Ammon's horn (tissue), 1 donor: ENCODE measurements at places on chromosomes 7 and 10.

DNA sequence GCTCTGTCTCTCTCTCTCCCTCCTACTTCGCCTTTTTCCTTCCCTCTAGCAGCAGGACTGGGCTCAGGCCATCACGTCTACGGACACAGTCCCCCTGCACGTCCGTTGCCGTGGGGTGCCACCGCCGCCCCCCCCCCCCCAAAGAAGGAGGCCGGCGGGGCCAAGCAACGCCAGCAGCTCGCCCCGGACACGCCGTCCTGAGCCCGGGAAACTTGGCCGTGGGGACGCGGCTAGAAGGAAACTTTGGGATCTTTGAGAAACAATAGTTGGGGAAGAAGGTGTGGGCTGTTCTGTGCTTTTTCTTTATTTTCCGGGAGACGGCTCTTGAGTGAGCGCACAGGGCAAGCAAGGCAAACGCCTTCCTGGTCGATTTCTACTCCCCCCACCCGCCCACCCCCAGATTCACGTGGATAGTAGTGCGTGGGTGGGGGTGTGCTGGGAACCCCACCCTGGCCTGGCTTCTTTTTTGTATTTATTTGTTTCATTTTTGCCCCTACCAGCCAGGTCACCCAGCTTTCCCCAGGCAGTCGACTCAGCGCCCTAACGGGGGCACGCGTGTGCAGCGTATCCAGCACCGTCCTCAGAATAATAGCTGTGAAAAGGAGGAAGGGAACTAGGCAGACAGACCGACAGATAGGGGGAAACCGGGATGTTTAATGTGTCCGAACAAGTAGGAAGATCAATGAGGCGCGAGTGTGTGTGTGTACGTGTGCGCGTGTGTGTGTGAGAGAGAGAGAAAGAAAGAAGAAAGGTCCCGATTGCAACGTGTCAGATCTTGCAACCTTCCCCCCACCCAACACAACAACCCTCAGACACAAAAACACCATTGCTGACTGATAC, 1.4 kb downstream of the MXI1 start:
- DNase-seq = peak; percentile 80

- no peak for DNase-seq
These were observed 127.0 kb downstream of the SEC23IP start for GRCh38 chr10:120019568-120019967.

DNA sequence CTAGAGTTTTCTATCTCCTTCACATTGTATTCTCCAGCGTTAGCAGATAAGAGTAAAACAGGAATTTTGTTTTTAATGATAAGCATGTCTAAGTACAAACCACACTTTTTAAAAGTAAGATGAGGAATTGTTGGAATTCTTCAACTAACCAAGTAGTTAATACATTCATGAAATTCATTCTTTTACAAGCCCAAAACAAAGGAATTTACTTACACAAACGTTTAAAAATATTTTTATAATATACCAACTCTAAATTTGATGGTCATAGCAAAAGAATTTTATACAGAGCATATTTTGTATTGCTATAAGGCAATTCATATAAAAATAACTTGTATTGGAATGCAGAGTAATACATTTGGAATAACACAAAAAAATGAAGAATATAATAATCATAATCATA, 51.3 kb downstream of the TWIST1 start:
- DNase-seq = no peak

DNA sequence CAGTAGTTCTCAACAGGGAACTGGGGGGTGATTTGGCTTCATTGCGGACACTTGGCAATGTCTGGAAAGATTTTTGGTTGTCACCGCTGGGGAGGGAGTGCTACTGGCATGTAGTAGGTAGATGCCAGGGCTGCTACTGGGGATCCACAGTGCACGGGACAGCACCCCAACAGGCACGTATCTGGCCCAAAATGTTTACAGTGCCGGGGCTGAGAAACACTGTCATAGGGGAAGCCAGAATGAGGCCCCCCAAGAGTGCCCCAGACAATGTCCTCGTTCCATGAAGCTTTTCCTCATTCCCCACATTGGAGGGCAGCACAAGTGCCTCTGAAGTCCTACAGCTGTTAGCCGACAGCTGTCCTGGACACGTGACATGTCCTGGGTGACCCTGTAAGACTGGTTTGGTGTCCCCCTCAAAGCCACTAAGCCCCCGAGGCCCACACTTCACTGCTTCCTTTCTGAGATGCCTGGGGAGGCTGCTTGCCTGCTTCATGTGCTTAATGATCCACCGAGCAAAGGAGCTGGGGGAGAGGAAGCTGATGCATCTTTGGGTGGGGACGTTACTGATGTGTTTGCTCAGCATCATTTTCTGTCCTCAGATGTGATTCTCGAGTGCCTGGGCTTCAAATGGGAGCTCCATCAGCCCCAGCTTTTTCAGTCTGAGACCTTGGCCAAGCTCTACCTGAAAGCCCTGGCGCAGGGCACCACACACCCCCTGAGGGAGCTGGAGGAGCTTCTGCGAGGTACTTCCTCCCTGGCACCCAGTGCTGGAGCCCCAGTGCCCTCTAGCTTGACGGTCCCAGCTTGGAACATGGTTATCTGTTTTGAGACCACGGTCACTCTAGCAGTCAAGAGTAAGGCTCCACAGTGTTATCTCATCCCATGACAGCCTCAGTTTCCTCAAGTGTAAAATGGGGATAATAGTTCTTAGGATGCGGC, 14.7 kb downstream of the BTBD16 start:
- no peak for DNase-seq

DNA sequence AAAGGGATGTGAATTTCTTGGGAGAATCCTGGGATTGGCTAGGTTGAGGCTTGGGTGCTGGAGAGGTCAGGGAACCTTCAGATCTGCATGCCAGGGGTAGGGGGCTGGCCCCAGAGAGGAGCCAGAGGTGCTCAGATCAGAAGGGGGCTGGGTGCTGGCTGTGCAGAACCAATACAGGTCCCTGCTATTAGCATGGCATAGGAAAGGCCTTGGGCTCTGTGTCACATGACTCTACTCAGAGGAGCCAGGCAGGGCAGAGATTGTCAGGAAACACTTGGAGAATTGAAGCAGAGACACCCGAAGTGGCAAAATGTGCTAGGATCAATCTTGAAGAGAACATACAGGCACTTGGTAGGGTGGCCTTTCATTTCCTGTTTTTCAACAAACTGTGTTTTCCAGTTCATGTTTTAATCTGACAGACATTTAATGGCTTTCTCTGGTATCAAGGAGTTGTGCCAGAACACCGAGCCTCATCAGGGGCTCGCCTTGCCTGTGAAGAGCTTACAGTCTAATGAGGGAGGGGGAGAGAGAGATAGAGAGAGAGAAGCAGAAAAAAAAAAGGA, 498.9 kb downstream of the RPS24 start:
- DNase-seq = no peak

GRCh38 chr10:126160571-126160970, 227.7 kb downstream of the ADAM12 start:
- DNase-seq = no peak

DNA sequence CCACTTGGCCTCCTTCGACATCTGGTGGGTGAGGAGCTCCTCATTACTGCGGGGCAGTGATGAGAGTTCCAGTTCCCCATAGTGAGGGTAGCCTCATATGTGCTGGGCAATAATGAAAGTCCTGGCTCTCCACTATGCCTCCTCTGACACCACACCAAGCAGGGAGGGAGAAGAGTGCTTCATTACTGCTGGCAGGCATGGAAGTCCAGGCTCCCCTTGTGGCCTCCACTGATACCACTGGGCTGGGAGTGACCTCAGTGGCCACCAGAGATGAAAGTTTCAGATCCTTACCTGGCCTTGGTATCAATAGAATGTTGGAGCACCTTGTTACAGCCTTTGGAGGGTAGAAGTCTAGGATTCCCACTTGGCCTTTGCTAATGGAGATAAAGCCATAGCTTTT, 6.5 kb downstream of the DUS4L start:
- DNase-seq = no peak

DNA sequence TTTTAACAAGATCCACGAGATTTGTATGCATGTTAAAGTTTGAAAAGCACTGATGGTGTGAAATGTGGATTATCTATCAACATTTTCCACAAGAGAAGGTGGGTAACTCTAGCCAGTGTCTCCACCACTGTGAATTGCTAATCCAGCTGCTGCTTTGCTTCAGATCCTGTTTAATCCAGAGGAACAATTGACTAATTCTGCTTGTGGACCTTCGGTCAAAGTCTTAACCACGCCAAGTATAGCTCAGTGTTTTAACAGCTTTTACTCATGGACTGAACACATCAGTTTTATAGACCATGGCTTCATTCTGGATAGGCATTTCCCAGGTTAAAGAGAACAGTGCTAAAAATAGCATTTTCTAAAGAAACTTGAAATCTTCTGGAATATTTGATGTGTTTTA, 23.5 kb downstream of the ADK start:
- DNase-seq = no peak

- no peak for DNase-seq
These were observed 78.9 kb downstream of the VOPP1 start for GRCh38 chr7:55493408-55493807.

GRCh38 chr10:113516061-113516460, 36.8 kb upstream of the HABP2 start:
- DNase-seq = no peak

DNA sequence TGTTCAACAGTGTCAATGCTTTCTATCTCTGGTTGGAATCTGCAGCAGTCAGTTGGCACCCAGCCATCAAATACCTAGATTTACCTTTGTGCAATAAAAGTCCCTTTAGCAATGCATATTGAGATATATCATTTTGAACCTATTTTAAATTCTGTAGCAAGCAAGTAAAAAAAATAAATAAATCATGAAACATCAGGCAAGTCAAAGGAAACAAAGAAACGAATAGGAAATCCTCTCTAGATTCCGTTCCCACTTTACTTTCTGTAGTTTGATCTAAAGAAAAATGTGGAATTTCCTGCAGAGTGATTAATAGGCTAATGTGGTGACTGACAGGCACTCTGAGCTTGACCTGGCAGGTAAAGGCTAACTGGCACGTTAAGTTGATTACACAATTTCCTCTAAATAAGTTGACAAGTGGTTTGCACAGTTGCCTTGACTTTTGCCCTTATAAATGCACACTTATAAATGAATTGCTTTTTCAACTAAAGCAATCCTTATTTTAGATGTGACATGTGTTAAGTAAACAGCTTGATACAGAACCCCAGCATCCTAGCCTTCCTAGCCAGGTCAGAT, 208.1 kb upstream of the TCF7L2 start:
- DNase-seq = no peak

DNA sequence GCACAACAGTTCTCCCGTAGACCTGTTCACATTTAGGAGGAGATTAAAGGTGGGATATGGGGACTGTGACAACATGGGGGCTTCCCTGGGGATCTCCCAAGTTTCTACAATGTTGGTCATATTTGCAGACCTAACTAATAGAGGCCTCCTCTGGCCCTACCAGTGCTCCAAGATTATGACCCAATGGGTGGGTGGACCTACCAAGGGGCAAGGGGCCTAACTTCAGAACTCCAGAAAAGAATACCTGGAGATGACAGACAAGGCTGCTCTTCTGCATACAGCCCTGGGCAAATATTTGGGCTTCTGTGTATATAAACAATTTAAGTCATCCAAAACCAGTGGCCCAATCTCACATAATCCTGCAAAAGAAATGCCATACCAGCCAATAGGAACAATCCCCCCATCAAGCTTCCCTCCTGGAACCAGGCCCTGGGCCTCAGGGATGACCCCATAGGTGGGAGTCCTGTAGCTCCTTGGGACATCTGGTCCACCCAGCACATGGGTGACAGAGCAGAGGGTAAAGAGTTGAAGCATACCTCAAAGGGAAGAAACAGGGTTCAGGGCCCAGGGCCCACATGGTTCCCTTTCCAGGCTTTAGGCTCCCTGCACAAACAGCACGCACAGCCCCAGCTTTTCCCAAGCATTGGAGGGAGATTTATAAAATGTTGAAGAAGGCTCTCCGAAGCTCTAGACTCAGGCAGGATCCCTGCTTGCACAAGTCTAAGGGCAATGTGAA, 86.1 kb upstream of the CHST15 start:
- DNase-seq = no peak

DNA sequence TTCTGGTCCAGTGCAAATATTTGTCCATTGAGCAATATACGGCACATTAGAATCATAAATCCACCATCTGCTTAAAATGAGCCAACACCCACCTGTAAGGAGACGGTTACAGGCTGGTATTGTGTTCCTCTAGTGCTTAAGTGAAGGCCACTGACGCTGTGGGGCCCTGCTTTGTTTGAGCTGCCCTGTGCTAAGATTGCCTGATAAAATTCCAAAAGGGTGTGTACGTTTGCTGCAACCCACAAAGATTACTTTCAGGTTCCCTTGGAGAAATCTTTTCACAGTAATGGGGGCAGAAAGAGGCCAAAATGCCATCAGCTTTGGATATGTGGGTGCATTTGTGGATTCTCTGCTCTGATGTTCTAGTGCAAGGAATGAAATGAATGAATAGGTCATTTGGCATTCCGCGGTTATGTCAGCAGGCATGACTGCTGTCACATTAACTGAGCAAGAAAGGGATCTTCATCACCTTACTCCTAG, 34.4 kb downstream of the AGR3 start:
- DNase-seq = no peak

GRCh38 chr10:97428572-97428981, 2.6 kb downstream of the PGAM1 start:
- DNase-seq = no peak

DNA sequence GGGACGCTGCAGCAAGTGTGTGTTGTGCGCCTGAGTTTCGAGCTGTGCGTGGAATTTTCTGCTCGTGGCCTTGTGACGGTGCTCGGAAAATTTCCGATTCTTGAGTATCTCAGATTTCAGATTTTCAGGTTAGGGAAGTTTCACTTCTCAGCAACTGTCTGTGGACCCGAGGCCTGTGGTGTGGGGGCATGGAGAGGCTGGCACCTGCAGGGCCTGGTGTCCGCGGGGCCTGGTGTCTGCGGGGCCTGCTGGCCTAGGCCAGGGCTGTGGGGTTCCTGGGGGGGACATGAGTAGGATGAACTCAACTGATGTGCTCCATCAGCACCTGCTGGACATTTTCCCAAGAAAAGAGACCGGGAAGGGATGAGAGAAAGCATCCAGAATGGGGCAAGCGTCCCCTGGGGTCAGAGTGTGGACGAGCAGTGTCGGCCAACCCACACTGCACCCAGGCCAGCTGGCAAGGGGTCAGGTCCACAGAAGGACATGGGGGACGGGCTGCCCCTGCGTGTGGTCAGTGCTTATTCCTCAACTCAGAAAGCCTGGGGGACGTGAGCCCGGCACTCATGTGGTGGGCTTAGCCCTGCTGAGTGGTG, 31.3 kb upstream of the SHH start:
- no peak for DNase-seq

- DNase-seq = no peak
These were observed 8.6 kb downstream of the CAMK2G start for GRCh38 chr10:73865459-73866442.

GRCh38 chr7:139181404-139181803, 49.6 kb upstream of the UBN2 start:
- DNase-seq = no peak
